ENCODE measurements at places on chromosomes 6 and 20. TPM values are rescaled to one million over a fixed set of nuclear protein-coding genes. Genes with fewer than 3 reads are reported as not detected.
A peak's percentile ranks its signal among the peaks of the same experiment; 100 is the strongest.

GRCh38 chr6:16852671-16853070, 91.4 kb upstream of the ATXN1 start:
- DNase-seq: no peak

TSPYL1 gene
- total RNA-seq: 59.2 TPM

DNA sequence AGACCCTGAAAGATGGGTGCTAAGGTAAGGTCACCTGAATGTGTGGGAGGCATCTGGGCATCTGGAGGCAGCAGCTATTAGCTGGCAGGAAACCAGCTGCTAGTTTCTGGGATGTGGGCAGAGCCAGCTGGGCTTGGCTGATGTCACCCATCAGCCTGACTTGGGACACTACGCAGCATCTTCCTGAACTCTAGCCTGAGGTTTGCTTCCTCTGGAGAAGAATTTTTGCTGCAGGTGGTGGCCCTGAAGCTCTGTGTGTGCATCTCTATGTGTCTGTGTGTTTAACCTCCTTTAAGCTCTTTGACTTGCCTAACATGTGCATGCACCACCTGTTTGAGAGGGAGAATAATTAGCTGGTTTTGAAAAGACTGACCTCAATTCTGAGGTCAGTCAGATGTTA, 465.1 kb upstream of the CHD6 start:
- no peak for DNase-seq

- no peak for DNase-seq
These were observed 207.9 kb upstream of the TCF21 start for GRCh38 chr6:133680994-133681393.

SOBP gene
- total RNA-seq: not detected

- DNase-seq: no peak
These were observed 262.2 kb upstream of the FLRT3 start for GRCh38 chr20:14599613-14600012.

DNA sequence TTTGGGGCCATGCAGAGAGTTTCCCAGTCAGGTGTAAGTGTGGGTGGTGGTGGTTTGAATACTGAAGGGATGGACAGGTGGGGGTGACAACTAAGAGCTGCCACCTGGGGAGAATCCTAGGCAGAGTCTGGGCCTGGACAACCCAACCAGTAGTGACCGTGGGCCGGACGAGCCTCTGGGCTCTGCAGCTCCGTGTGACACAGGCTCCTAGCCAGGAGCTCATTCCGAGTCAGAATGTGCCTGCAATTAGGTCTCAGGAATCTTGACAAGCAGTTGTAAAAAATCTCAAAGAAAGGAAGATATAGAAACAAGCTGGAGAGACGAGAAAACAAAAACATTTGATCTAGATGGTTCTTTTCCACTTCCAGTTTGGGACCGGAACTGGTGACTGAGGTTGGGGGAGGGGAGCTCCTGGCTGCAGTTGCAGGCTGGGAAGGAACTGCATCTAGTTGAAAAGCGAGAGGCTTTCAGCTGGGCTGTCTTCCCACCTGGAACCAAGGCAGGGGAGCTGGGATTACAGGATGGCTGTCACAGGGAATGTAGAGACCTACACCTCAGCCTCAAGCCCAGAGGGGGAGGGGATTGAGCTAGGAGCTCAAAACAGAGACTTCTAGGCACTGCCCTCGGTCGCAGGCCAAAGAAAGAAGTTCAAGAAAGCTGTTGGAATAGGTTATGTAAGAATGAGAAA, 156.9 kb downstream of the PAX1 start:
- no peak for DNase-seq

GRCh38 chr6:167892835-167893815, 66.4 kb downstream of the AFDN start:
- no peak for DNase-seq

DNA sequence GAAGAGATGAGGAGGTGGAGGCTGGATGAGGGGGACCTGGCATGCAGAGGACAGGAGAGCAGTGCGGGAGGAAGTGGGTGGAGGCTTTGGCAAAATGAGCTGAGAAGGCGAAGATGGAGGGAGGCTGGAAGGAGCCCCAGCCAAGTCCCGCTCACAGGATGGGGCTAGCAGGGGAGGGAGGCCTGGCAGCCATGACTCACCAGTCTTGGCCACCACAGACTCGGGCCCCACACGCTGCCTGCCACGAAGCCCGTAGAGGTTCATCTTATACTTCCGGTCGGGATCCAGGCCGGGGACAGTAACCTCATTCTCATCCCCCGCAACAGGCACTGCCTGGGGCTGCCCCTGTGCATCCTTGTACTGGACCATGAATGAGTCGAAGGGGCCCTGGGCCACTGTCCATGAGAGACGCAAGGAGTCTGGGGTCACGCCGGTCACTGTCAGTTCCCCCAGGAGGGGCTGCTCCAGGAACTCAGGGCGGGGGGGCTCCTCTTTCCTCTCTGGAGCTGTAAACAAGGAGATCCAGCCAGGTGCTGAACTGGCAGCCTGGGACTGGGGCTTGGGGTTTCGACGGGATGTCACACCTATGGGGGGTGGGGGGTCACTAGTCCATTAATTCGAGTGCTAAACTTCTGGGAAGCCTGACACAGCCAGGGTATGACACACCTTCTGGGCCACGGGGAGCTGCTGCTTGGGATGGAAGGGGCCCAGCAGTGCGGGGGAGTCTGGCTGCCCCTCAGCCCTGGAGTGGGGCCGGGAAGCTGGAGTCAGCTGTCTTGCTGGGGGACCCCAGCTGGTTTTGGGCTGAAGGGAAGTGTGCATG, 27.8 kb downstream of the TNXB start:
- DNase-seq: no peak

- no peak for DNase-seq
These were observed 31.5 kb downstream of the TRAF3IP2 start for GRCh38 chr6:111573892-111574797.

- no peak for DNase-seq
These were observed 2.1 kb upstream of the DOK5 start for GRCh38 chr20:54473340-54473739.

- DNase-seq: peak; percentile 33
These were observed 2.1 kb downstream of the EZR start for GRCh38 chr6:158816803-158817727.

DNA sequence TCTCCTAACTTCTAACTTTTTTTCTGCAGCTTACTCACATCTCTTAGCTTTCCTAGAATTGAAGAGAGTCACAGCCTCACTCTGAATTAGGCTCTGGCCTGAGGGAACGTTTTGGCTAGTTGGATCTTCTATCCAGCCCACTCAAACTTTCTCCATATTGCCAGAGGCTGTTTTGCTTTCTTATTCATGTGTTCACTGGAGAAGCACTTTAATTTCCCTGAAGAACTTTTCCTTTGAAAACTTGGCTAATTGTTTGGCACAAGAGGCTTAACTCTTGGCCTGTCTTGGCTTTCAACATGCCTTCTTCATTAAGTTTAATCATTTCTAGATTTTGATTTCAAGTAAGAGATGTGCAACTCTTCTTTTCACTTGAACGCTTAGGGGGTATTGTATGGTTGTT, 138.2 kb upstream of the PLCB4 start:
- no peak for DNase-seq

DDO gene
- not detected for total RNA-seq

GRCh38 chr6:52231406-52232127, 12.7 kb downstream of the IL17F start:
- peak; percentile 60 for DNase-seq

- no peak for DNase-seq
These were observed 62.1 kb upstream of the RGS17 start for GRCh38 chr6:153192943-153193885.

Measured in activated naive CD4-positive, alpha-beta T cell treated with anti-CD3 and anti-CD28 coated beads, Interleukin-2, amount 50 U/mL, for 72 hours (primary cell).